ENCODE measurements at places on chromosomes 12 and 14.
A peak's percentile ranks its signal among the peaks of the same experiment; 100 is the strongest.

DNA sequence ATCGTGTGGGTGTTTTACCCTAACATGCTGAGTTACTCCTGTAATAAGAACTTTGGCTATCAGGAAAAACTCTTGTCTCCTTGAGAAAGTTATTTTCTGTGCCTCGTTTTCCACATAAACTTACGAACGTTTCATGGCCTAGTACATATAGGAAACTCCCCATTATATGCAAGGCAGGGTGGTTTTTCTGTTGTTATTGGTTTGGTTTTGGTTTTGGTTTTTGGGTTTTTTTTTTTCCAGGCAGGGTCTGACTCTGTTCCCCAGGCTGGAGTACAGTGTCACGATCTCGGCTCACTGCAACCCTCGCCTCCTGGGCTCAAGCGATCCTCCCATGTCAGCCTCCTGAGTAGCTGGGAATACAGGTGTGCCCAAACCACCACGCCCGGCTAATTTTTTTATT is 5.5 kb downstream of the OR6C3 start:
- DNase-seq, result no peak

DNA sequence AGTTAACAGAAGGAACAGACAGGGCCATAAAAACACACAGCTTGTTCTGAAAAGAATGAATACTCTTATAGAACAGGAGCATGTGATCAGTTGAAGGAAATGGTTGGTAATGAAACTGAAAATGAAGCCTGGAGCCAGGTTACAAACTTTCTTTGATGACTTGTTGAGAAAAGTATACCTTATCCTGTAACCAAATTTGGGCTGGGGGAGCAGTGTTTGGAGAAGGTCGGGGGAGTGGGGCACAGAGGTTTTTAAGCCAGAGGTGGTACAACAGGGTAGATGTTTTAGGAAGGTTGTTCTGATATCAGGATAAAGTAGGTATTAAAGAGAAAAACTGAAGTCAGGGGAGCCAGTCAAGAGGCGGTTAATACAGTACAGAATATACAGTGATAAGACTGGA is 8.2 kb downstream of the GOLT1B start:
- DNase-seq, result no peak

DNA sequence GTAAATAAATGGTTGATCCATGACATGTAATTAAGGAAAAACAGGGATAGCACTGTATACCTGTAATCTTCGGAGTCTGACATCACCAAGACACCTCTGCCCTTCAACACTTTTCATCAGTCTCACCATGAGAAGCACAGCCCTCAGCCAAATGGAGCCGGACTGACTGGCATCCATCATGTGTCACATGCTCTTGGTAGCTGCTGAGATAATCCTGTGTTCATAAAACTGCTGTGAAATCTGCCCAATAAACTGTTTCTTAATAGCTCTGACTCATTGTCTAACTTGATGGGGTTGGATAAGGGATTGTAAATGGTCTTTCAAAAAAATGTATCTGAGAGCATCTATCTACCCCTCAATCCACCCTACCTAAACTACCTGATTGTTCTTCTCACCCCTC is 33.6 kb downstream of the KCNH5 start:
- DNase-seq, result no peak

GRCh38 chr12:55636116-55636655 is 506 bp upstream of the OR10P1 start:
- DNase-seq, result no peak

DNA sequence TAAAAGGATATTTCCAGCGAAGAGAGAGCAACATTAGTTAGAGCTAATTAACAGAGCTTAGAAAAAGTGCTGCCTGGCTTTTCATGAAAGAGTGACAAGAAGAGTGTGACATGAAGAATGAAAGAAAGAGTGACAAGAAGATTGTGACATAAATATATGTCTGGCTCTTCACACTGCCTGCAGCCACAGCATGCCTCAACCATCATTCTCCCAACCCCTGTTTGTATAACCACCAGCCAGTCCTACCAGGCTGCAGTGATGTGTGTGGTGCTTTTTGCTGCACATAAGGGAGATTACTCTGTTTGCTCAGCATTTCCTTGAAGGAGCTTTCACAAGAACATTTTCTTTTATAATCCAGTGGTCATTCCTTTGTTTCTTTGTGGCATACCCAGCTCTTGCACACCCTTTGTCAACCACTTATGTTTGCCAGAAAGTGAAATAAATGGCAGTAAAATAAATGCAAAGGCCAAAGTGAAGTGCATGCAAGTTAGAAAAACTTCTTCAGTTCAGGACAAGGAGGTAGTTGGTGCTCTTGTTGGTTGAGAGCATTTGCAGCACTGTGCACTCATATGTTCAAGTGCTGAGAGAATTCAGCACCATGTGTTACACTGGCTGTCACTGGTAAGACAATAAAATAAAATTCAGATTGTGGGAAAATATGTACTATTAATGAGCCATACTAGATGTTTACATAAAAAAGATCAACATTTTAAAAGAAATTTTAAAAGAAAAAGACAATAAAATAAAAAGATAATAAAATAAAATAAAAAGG is 50.6 kb downstream of the KIF21A start:
- no peak for DNase-seq

- no peak for DNase-seq
Observed at GRCh38 chr14:32205984-32206383, 2.9 kb upstream of the RNU6-8 start.

- peak; percentile 51 for DNase-seq
Observed at GRCh38 chr14:33026850-33027430, 88.3 kb downstream of the NPAS3 start.

- no peak for DNase-seq
Observed at GRCh38 chr14:55070981-55071411, 19.5 kb downstream of the MAPK1IP1L start.

DNA sequence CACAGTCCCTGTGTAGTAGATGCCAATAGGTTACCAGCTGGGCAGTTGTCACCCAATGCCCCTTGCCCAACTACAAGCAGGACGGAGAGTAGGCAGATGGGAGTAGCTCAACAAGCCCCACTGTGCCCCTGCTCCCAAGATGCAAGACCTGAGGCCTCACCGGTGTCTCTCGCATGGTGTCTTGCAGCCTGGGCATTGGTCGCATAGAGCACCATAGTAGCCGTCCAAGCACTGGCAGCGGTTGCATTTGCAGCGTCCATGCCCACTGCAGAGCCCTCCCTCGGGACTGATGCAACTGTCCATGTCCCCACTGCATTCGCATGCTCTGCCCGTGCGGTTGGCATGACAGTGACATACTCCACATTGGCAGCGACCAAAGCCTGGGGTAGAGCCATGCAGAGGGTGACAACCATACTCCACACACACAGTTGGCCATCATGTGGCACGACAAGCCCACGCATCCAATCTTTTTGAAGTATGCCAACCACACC is 11.9 kb upstream of the CSAD start:
- no peak for DNase-seq

GRCh38 chr12:81166790-81167189 is 88.9 kb downstream of the ACSS3 start:
- DNase-seq, result no peak

GRCh38 chr14:91985521-91986255 is 38.2 kb upstream of the FBLN5 start:
- DNase-seq, result no peak

- DNase-seq, result no peak
Observed at GRCh38 chr14:32403021-32403420, 73.9 kb downstream of the AKAP6 start.

DNA sequence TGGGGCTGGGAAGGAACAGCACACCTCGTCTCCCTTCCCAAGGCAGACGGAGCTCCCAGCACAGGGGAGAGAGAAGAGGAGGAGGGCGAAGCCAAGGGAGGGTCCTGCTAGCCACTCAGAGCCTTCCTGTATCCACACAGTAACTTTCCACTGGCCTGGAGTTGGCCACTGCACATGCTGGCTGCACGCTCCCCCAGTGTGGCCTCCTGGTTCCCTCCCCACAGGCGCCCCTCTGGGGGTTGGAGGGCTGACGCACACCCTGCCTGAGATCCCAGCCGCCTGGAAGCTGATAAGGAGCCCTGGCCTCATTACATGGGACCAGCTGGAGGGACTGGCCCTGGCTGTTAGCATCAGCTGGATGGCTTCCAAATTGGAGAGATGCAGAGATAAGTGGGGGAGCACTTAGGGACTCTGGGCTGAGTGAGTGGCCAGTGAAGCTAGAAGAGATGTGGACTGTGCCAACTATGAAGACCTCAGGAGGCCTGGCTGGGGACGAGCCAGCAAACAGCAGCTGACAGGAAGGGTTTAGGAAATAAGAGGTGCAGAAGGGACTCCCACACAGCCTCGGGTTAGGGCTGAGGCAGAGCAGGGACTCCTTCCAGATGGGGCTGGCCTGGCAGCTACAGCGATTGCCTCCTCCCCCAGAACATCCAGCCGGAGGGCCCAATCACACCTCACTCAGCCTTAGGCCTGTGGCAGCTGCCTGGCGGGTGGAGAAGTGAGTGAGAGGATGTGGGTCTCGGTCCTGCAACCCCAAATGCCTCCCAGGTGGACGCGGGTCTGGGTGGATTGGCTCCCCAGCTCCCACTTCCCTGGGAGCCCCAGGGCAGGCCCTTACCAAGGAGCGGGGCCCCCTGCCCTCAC is 26.3 kb upstream of the BCDIN3D start:
- peak; percentile 28 for DNase-seq

GRCh38 chr12:14396071-14396470 is 30.6 kb downstream of the ATF7IP start:
- no peak for DNase-seq

DNA sequence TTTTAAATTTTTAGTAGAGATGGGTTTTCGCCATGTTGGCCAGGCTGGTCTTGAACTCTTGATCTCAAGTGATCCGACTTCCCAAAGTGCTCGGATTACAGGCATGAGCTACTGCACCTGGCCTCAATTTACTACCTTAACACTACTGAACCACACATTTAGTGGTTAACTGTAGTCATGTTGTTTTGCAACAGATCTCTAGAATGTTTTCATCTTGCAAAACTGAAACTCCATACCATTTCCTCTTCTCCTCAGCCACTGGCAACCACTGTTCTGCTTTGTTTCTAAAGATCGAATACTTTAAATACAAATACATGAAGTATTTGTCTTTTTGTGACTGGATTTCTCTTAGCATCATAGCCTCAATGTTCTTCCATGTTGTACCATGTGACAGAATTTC is 15.4 kb upstream of the SMCO2 start:
- DNase-seq, result no peak

- DNase-seq, result no peak
Observed at GRCh38 chr12:96495841-96496545, 6.6 kb downstream of the CFAP54 start.

DNA sequence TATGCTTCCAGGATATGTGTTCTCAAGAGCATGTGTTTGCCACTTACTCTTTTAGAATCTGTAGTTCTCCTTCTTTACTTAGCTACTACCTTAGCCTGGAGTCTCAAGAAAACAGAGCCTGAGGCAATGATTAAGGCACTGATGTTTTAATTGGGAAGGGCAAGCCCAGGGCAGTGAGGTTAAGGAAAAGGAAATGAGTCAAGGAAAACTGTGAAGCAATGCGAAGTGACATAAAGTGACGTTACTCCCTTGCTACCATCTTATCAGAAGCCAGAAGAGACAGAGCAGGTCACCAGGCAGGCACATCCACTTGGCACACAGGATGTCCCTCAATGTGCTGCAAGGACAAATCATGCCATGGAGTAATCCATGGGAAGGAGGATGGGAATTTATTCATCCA is 11.3 kb upstream of the EML5 start:
- DNase-seq, result no peak

- peak; percentile 79 for DNase-seq
Observed at GRCh38 chr12:14167005-14167628, 185.7 kb upstream of the GRIN2B start.

DNA sequence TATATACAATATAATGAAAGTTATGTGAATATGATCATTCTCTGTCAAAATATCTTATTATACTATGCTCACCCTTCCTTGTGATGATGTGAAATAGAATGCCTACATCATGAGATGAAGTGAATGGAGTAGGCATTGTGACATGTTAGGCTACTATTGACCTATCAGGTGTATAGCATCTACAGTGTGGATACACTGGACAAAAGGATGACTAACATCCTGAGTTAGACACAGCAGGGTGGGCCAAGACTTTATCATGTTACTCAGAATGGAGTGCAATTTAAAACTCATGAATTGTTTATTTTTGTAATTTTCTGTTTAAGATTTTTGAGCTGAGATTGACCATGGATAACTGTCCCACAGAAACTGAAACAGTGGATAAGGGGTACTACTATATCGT is 53.4 kb upstream of the NAV3 start:
- no peak for DNase-seq

DNA sequence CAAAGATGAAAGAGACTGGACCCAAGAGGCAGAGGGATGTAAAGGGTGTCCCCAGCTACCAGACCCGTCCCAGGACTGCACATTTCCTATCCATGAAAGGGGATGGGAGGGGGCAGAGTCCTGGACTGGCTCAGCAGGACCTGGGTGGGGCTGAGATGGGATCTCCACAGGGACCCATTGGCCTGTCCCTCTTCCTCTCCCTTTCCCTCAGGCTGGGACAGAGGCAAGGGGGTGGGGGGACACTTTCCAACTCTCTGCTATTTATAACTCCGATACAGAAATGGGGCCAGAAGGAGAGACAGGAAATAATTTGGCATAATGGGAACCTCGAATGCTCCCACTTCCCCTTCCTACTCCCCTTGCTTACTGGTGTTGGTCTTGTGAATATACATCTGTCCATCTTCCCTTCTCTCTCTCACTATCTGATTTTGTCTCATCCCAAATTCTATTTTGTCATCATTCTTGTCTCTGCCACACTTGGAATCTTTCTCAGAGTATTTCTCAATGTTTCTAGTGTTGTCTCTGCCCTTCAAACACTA is 1.1 kb upstream of the ITGA7 start:
- DNase-seq, result no peak

GRCh38 chr14:71597287-71597920 is 334.8 kb upstream of the RGS6 start:
- no peak for DNase-seq

DNA sequence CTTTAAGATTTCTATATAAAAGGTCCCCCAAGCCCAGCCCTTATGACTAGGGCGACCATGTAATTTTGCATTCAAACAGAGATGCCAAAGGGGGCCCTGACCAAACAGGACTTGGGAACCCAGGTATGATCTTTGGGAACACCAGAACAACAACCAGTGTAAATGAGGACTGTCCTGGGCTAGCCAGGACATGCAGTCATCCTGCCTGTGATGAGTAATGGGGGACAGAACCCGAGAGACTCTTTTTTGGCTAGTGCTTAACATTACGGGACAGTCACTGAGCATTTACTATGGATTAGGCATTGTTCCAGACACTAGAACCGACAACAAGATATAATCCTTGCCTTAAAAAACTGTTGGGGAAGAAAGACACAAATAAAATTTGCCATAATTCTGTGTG is 337.3 kb downstream of the CACNA1C start:
- DNase-seq, result no peak
